ENCODE measurements at places on chromosomes 1 and 21.

GRCh38 chr1:24990779-24991641 is 60.9 kb upstream of the RUNX3 start:
- ATAC-seq, result no peak

DNA sequence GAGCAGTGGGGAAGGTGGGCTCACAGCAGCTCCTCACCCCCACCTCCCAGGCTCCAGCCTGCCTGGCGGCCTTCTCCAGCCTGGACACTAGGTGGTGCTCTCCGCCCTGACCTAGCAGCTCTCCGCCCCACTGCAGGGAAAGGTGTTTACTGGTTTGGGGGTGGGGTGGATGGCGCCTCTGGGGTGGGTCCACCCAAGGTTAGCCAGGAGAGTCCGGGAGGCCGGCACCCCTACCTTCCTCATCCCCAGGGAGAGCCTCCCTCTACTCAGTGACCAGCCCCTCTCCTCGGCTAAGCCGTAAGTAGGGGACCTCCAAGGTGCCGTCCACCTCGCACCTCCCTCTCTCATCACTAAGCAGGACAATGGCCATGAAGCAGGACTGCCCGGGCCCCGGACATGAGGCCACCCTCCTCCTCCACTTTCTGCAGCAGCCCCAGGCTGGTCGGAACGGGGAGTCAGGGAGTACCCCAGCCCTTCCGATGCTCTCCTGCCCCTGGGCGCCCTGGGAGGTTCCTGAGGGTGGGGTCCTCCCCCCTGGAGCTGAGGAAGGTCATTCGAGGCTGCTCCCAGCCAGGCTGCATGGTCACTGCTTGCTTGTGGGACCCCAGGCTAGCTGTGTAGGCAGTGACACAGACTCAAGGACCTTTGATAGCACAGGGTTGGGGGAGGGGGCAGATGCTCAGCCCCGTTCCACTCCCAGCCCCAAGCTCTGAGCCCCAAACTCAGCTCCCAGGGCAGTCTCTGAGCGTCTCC is 101.4 kb upstream of the VAMP3 start:
- peak; percentile 48 for ATAC-seq

- ATAC-seq, result no peak
Measured at GRCh38 chr1:38037221-38037939, 9.2 kb downstream of the POU3F1 start.

GRCh38 chr21:26965040-26965906 is 1.6 kb downstream of the ADAMTS5 start:
- ATAC-seq, result peak; percentile 34

DNA sequence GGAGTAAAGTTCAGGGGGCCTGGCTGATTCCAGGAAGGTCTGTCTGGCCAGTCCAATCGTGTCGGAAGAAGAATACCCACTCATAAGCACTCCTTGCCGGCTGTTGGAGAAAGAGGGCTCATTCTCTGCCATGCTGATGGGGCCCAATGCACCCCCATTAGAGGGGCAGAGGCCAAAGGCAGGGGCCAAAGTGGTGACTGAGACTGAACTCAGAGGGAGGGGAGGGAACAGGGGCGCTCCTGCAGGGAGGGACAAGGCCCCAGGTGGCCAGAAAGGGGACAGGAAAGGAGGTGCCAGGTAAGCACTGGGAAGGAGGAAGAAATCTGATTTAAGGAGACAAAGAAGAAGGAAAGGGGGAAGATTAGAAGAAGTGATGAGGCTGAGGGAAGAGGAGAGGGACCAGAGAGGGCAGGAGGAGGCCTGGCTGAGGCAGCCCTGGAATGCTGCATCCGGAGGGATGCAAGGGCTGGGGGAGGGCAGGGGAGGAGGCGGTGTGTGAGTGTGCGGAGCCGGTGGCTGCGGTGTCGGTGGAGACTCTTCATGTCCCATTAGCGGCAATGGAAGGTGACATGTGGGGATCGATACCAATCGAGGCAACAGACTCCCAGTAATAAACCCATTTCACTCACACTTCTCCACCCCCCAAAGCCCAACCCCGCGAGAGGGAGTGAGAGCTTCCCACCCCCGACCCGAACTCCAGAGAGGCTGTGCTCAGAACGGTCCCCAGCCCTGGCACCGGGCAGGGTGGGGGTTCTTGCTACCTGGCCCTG is 12.0 kb upstream of the ETV3L start:
- ATAC-seq, result no peak

DNA sequence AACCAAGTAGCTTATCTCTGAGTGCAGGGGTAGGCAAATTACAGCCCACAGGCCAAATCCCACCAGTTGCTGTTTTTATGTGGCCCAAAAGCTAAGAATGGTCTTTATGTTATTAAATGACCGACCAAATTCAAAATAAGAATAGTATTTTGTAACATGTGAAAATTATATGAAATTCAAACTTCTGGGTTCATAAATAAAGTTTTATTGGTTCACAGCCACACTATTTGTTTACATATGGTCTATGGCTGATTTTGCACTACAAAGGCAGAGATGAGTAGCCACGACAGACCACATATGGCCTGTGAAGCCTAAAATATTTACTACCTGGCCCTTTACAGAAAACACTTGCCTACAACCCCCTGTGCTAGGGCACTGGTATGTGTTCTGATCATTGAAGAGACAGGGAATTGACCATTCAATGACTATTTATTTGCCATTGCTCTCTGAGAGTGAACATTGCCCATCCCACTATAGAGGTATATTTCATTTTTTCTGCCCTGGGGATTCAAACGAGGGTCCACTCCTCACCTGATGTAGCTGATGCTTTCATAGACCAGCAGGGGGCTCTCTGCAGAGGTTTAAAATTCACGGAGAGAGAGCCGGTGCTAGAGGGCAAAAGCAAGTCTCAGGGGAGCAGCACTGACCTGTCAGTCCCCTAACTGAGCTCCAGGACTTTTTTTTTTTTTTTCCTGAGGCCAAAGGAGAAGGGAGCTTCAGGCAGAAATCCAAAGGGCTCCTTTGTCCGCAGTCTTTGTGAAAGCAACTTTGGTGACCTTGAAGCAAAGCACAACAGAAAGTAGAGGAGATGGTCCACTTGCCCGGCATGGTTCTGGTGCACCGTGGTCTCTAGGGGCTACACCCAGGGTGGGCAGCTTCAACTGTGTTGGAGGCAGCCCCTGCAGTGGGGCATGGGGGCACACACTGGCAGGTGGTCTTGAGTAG is 7.3 kb upstream of the GNL2 start:
- no peak for ATAC-seq

GRCh38 chr1:225004396-225004795 is 74.9 kb downstream of the DNAH14 start:
- ATAC-seq, result no peak

DNA sequence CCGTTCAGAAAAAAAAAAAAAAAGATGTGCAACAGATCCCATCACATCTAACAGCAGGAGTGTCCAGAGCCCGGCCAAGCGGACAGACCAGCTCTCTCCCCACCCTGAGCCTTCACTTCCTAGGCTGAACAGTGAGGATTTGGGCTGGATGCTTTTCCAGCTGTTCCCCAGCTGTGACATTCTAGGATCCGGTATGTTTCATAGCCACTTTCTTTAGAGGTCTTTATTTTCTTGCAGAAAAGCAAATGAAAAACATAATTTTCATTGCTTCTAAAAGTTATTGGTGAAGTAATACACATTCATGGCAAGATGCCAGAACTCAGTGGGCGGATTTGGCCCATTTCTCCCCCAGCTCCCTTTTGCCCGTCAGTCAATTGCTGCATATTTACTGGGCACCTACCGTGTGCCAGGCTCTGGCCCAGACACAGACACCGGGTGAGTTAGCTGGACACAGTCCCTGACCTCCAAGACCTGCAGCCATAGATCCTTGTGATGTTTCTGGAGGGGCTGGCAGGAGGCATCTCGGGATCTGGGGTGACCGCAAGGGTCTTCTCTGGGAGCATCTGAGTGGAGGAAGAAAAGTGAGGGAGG is 213.7 kb upstream of the VAMP3 start:
- ATAC-seq, result no peak

DNA sequence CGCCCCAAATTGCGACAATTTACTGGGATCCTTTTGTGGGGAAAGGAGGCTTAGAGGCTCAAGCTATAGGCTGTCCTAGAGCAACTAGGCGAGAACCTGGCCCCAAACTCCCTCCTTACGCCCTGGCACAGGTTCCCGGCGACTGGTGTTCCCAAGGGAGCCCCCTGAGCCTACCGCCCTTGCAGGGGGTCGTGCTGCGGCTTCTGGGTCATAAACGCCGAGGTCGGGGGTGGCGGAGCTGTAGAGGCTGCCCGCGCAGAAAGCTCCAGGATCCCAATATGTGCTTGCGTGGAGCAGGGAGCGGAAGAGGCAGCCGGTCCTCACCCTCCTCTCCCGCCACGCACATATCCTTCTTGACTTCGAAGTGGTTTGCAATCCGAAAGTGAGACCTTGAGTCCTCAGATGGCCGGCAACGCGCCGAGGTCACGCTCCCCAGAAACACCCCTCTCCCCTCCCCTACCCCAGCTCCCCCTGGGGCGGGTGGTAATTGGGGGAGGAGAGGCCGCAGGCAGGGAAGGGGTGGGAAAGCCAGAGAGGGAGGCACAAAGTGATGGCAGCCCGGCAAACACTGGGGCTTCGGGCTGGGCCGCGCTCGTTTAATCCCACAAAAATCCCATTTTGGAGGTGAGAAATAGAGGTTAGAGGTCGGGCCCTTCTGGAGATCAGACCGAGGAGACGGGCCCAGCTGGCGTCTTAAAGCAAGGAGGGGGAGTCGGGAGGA is 6.2 kb downstream of the SIM2 start:
- no peak for ATAC-seq

- no peak for ATAC-seq
Measured at GRCh38 chr21:25584833-25585676, 22.2 kb downstream of the MRPL39 start.

DNA sequence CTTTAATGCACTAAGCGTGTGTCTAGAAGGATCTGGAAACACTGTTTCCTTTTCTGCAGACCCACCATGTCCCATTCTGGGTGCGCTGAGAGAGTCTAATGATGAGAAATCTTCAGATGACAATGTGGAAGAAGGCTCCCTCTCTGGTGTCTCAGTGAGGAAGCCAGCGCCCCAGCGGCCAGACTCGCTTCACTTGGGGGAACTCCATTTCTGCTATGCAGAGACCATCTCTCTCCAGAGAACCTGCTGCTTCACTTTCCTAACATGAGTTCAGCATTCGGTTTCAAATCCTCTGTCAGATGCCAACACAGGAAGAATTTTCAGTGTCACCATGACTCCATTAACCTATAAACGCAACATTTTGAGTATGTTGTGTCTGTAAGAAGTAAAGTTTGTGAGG is 121.8 kb downstream of the SYF2 start:
- ATAC-seq, result no peak

- no peak for ATAC-seq
Measured at GRCh38 chr1:56501426-56501825, 77.9 kb downstream of the PLPP3 start.

- no peak for ATAC-seq
Measured at GRCh38 chr1:170580636-170581440, 48.9 kb downstream of the GORAB start.

- no peak for ATAC-seq
Measured at GRCh38 chr1:70431874-70432273, 20.8 kb downstream of the CTH start.

DNA sequence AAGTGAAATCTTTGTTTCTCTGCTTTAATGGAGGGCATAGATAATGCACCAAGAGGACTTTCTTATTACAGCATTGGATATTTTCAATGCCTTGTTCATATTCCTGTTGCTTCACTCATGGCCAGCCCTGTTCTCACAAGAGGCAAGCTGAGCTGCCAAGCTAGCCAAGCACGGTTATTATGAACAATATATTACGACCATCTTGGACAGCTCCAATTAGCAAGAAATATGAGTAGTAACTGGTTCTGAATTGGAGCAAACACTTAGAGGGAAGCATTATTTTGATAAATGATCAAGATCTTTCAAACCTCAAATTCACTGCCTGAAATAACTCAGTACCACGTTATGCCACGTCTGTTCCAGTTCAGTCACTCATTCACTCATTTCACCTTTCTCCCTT is 159.8 kb downstream of the SETD4 start:
- no peak for ATAC-seq

- no peak for ATAC-seq
Measured at GRCh38 chr1:210246447-210246846, 13.9 kb downstream of the SERTAD4 start.

DNA sequence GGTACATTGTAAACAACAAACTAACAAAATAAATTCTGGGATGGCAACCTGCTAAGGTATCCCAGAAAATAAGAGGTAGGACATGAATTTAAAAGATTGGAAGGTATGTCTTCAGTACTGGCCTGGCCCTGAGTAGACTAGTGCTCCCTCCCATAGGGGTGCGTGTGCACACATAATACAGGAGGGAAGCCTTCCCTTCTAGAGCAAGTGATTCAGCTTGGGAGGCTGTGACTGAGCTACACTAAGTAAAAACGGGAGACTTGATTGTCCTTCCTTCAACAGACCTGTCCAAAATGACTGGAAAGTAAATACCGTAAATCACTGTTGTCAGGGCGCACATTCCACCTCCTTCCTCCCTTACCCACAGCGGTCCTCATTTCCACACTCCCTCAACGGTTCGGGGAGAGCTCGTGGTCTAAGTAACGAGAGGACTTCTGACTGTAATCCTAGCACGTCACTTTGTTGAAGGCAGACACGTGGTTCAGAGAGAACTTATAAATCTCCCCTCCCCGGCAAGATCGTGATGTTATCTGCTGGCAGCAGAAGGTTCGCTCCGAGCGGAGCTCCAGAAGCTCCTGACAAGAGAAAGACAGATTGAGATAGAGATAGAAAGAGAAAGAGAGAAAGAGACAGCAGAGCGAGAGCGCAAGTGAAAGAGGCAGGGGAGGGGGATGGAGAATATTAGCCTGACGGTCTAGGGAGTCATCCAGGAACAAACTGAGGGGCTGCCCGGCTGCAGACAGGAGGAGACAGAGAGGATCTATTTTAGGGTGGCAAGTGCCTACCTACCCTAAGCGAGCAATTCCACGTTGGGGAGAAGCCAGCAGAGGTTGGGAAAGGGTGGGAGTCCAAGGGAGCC is at the start of gene TGFB2:
TGFB2 (plus strand) TSS at position 523 of the 859 bp plus-strand sequence. CDS start 1,366 bp downstream, outside the sequence.
- peak; percentile 75 for ATAC-seq

- ATAC-seq, result no peak
Measured at GRCh38 chr1:44740179-44740617, 561 bp downstream of the KIF2C start.

All from gastroesophageal sphincter (tissue), 4 donors.